ENCODE measurements at places on chromosomes 5 and 9. TPM values are rescaled to one million over a fixed set of nuclear protein-coding genes. Genes with fewer than 3 reads are reported as not detected.

DNA sequence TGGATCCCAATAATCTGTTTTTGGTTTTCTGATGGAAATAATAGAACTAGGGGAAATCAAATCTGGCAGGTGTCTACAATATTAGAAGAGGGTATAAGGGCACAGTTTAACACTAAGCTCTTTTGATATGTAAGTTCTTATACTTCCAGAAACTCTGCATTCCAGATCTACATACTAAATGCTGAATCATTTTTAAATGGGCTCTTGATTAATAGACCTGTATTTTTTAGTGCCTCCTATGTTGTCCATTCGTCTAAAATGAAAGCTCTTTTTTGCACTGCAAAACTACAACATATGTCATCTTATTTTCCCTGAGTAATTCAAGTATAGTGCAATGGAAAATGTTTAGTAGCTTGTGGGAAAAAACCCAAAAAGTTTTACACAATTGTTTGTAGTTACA, 44.2 kb downstream of the NR6A1 start:
- no peak for DNase-seq

DNA sequence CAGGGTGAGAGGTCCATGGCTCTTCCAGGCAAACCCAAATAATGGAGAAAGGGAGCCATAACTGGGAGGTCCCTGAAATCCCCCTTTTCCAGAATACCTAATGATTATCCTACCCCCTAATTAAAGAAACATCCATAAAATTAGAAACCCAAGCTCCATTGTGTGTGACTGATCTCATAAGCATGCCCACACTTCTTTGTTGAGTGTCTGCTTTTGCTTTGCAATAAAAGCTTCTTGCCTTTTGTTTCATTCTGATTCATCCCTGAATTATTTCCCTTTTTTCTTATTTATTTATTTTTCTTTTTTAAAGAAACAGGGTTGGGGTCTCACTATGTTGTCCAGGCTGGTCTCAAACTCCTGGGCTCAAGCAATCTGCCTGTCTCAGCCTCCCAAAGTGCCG, 33.1 kb downstream of the BTF3 start:
- no peak for DNase-seq

GRCh38 chr5:98602534-98603112, 170.8 kb upstream of the RGMB start:
- DNase-seq = no peak

GRCh38 chr5:149153193-149153750, 12.0 kb downstream of the ABLIM3 start:
- DNase-seq = no peak

DNA sequence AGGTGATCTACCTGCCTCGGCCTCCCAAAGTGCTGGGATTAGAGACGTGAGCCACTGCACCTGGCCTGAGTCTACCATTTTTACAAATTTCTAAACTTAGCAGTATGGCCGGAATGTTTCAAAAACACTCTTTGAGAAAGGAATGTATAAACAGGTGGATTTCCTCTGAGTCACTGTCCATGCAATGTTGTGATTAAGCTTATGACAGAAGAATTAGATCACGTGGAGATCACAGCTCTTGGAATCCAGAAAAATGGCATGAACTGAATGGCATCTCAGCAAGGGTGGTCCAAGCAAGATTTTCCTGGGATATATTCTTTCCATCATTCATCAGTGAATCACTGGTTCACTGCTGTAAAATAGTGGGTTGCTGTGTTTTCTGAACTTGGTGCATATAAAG, 865.0 kb downstream of the PTPRD start:
- DNase-seq = no peak

GRCh38 chr9:16335788-16336580, 534.5 kb downstream of the BNC2 start:
- peak; percentile 87 for DNase-seq

ADAMTSL2 gene
- total RNA-seq = 3.4 TPM

NUDT12 gene
- 6.3 TPM for total RNA-seq

DNA sequence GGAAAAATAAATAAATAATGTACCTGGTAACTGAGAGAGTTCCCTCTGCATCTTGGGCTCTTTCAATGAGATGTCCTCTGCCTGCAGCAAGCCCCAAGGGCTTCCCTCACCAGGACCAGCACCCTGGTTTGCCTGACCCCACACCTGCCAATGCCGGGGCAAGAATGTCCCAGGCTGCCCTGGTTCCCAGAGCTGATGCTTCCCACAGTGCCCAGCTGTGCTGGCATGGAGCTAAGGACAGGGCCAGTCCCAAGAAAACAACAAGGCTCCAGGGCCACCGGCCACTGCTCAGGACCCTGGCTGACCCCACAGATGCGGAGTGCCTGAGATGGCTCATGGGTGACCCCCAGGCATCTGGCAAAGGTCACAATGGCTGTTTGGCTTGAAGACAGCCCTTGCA, 123.5 kb downstream of the KCNIP1 start:
- no peak for DNase-seq

SLIT3 gene
- total RNA-seq = 128 TPM
